ENCODE measurements at places on chromosomes 12 and 14.

DNA sequence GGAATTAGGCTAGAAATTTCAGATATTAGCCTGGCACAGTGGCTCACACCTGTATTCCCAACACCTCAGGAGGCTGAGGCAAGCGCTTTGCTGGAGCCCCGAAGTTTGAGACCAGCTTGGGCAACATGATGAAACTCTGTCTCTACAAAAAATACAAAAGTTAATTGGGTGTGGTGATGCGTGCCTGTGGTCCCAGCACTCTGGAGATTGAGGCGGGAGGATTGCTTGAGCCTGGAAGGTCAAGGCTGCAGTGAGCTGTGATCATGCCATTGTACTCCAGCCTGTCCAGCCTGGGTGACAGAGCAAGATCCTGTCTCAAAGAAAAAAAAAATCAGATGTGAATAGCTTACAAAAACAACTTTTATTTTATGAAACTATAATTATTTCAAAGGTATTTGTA lies 15.1 kb downstream of the FRMD6 start:
- no peak for DNase-seq

DNA sequence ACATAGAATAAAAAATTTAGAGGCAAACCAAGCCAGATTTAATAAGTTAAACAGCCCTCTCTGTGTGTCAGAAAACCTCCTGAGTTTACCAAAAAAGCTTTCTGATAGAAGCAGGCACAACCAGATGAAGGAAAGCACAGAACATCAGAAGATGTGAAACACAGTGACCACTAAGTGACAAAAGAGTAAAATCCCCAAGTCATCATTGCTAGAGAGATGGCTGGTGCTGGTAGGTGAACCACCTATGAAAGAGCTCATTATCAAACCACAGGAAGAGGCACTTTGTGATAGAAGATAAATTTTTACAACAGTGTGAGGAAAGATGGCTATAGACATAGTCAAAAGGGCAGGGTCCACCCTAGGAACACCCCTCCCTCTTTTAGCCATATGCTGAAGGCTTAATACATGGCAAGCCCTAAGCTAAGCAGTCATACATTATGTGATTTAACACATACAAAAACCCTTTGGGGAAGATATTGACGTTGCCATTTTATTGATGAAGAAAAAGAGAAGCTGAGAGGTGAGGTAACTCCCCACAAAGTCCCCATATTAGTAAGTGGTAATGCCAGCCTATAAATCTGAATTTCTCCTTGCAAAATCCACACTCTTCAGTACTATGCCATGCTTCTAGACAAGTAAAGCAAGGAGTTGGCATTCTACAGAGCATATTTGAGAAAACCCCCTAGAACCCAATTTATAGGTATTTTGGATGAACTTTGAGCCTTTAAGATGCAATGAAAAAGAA lies 449.9 kb downstream of the LRIG3 start:
- DNase-seq = no peak

GRCh38 chr14:61530896-61531295 lies 164.4 kb upstream of the HIF1A start:
- no peak for DNase-seq

DNA sequence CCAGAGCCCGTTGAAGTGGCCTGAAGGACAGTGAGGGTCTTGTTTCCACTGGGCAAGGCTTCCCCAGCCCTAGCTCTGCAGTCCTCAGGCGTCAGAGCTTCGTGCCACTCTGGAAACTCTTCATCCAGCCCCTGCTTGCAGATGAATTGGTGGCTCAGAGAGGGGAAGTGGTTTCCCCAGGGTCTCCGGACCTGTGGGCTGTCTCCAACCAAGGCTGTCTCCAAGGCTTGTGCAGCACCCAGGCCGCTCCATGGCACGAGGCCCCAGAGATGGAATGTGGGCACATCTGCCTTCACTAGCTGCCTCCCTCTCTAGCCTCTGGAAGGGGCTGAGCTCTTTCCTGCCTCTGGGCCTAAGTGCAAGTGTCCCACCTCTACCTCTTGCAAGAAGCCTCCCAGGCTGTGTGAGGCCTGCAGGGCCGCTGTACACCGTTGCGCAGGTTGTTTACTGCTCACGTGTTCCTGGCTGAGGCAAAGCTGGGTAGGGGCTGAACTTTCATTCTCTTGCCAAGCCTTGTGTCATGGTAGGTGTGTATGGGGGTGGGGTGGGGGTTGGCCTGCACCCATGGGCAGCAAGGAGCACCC lies 11.1 kb downstream of the RIN3 start:
- no peak for DNase-seq

GRCh38 chr12:58363971-58364370 lies 422.6 kb downstream of the ATP23 start:
- no peak for DNase-seq

DNA sequence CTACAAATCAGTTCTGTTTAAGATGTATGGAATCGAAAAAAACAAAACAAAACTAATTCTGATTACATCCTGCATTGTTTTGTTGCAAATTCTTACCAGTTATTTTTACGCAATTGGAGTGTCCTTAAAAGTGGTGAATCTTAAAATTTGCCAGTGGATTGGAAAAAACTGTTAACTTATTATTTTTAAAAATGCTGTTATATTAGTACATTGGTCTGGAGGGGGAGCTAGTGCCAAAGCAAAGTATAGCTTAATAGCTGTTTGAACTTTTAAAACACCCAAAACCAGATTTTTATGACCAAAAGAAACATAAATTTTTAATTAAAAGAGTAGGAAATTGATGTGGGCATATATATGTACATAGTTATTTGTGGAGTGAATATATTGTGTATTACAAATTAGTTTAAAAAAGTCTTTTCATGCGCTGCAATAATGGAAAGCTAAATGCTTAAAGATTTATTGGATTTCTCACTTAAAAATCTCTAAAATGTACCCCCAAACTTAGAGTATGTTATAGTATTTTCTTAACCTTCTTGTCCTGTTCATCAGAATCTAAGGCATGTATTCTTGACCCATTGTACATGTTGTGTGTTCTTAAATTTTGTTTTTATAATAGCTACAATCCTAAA lies 2.5 kb downstream of the FUT8 start:
- no peak for DNase-seq

DNA sequence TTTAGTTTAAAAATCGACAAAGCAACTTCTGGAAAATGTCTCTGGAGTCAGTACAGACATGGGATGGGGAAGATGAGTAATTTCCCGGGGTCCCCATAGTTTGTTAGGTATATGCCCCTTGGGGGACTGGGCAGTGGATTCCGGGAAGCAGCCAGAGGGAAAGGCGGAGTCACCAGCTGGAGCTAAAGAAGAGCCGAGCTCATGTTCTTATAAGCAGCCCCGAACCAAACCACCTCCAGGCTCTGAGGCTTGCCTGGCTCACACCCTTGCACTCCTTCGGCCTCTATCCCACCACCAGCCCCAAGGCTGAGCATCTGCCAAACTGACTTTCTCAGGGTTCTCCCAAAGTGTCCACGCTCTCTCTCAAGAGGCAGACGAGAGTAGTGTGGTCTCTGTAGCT lies 117.8 kb downstream of the PAH start:
- DNase-seq = no peak

- DNase-seq = no peak
Measured at GRCh38 chr14:69901113-69901951, 22.1 kb downstream of the SMOC1 start.

- DNase-seq = no peak
Measured at GRCh38 chr14:45073231-45073879, 10.6 kb upstream of the PRPF39 start.

DNA sequence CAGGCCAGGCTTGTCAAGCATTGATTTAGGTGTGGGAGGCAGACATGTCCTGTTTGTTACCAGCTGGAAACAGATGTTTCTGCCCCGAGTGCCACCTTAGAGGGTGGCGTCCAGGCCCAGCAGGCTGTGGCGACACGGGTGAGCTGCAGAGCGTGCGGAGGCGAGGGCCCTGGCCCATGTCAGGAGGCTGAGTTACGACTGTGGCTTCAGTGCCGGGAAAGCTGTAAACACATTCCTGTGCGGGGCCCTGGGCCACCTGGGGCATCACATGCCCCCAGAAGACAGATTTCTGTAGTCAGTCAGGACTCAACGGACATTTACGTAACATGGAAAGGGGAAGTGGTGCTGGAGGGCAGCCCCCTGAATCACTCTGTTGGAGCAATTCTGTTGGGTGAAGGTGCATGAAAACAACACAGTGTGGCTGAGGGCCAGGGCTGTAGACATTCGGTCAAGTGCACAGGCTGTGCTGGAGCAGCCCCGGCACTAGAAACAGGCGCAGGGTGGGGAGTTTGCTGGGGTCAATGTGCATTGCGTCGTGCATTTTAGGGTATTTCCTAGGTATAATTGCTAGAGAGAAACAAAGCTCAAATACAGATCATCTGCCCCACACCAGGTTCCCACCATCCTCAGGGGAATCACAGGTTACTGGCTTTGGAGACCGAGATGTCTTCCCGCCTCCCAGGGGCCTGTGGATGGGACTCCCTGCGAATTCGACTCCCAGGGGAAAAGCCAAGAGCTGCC lies 291.8 kb downstream of the TMEM121 start:
- DNase-seq = no peak

- no peak for DNase-seq
Measured at GRCh38 chr12:106917503-106917902, 38.2 kb upstream of the TMEM263 start.

GRCh38 chr12:109428037-109428629 lies 49.0 kb downstream of the KCTD10 start:
- DNase-seq = peak; percentile 55

- no peak for DNase-seq
Measured at GRCh38 chr12:21683115-21683514, 25.5 kb upstream of the LDHB start.

GRCh38 chr12:102951841-102952240 lies 5.6 kb upstream of the ASCL1 start:
- no peak for DNase-seq

GRCh38 chr12:82855872-82856271 lies 169.2 kb downstream of the TMTC2 start:
- no peak for DNase-seq

DNA sequence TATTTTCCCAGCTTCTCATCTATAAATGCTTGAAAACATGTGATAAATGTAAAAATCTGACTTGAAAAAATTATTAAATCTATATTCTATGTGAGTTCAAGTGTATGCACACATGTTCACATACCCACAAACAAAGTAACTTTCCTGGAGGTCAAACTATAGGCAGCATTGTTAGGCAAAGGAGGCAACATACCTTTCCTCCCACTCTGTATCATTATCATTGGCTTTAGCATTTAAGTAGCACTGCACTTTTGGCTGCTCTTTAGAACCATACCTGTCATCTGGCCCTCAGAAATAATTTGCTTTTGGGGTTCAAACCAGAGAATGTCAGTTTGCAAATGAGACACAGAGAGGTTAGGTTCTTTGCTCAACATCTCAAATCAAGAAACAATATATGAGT lies 102.4 kb upstream of the CCDC196 start:
- no peak for DNase-seq

DNA sequence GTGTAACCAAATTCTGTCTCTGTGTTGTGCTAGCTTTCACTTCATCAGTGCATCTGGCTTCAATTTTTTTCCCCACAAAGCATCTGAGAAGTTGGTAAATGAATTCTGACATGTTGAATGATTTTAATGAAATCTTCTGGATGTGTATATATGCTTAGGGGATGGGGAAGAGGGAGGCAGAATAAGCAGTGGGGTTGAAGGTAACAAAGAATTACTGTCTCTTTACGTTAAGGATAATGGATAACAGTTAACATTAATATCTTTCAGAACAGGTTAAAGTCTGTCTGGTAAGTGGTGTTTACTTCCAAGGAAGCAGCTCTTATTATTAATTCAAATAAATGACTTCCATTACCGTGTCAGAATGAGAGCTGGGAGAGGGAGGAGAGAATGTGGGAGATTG lies 261.7 kb downstream of the ERC1 start:
- no peak for DNase-seq

DNA sequence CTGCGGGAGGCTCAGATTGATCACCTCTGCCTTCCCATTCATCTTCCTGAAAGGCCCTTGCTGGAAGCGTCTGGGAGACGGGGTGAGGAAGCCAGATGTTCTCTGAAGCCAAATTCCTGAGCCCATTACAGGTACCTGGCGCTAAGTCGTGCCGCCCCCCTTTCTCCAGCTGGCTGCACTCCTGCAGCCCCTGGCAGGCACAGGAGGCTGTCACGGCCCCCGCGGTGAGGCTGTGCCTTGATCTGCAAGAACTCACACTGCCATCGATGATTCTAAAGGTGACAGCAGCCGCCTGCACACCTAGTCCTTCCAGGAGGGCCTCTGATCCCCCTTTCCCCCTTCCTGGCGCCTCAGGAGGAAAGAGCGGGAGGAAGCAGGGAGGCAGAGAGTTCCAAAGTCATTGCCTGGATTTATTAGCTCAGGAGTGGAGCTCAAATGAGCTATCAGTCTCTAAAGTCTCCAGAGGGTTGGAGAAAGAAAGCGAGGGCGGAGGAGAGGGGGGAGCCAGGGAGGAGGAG lies 106.9 kb downstream of the RFLNA start:
- no peak for DNase-seq

DNA sequence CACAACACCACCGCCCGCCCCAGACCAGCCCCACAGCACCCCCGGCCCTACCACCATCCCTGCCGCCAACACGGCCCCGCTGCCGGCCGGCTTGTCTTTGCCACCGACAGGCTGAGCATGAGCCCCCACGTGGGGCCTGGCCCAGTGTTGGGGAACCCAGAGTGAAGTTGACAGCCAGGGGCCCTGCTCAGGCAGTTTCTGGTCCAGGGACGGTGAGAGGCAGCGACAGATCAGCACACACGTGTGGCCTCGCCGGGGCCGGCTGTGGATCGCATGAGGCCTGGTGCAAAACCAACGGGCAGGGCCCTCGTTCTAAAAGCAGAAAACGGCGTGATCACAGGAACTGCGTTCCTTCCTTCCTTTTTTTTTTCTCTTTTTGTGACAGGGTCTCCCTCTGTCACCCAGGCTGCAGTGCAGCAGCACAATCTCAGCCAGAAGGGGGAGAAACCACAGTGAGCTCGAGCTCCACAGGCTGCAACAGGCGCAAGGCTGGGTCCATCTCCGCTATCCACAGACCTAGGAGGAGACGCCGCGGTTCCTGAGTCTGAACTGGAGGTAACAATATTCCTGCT lies 50.5 kb upstream of the FBRSL1 start:
- no peak for DNase-seq

DNA sequence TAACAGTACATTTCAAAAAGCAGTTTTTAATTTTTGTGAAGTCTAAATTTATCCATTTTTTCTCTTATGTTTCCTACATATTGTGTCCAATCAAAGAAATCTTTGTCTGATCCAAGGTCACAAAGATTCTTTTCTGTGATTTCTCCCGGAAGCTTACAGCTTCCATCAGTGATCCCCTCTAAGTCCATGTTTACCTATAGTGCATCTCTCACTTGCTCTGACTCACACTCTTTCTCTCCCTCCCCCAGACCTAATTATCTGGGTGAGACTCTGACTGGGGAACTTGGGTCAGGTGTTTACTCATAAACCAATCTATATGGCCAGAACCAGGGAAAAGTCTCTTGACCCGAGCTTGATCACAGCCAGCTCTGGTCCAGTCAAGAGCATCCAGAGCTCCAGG lies 224.4 kb downstream of the SPTSSA start:
- DNase-seq = no peak

- no peak for DNase-seq
Measured at GRCh38 chr14:101986953-101987352, 22.6 kb downstream of the DYNC1H1 start.
